ENCODE measurements at places on chromosomes 1 and 21. TPM values are rescaled to one million over a fixed set of nuclear protein-coding genes. Genes with fewer than 3 reads are reported as not detected.

SLC1A7 gene
- not detected for total RNA-seq

EXOC8 gene
- 15.2 TPM for total RNA-seq

SHISA4 gene
- total RNA-seq = 9.8 TPM

STYXL2 gene
- total RNA-seq = 0.82 TPM

ADGRB2 gene
- 25.1 TPM for total RNA-seq

KRTAP21-2 gene
- not detected for total RNA-seq

SRGAP2C gene
- 65.3 TPM for total RNA-seq

GRCh38 chr1:14551386-14551785 lies 47.1 kb upstream of the KAZN start:
- H3K36me3 ChIP-seq = no peaks in the 10 kb centered on the region
- H3K27ac ChIP-seq = no peak overlapping the region
- no peak overlapping the region for H3K4me3 ChIP-seq
- H3K4me1 ChIP-seq = no peaks in the 10 kb centered on the region
- H3K27me3 ChIP-seq = peaks cover 4% of the 10 kb centered on the region
- no peak for DNase-seq

- DNase-seq = no peak
- no peaks in the 10 kb centered on the region for H3K36me3 ChIP-seq
- peaks cover 3% of the 10 kb centered on the region for H3K4me1 ChIP-seq
- no peak overlapping the region for H3K4me3 ChIP-seq
These were observed 35.4 kb downstream of the RSPH1 start for GRCh38 chr21:42460391-42461184.

DNA sequence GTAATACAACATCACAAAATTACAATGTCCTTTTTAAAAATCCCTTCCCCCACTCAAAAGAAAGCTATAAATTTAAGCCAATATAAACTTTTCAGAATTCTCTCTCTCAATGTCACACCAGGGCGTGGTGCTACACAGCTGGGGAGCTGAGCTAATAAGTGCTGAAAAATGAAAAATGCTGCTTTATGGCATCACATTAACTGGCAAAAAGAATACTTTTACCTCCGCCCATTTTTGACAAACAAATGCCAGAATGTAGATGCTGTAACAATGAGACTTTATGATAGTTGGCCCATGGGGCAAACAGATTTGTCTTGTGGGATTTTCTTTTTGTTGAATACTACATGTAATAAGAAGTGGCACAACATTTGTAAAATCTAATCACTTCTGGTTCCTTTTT lies 12.7 kb upstream of the LYPLAL1 start:
- DNase-seq = no peak
- H3K27me3 ChIP-seq = no peaks in the 10 kb centered on the region
- H3K36me3 ChIP-seq = no peaks in the 10 kb centered on the region
- H3K4me3 ChIP-seq = no peak overlapping the region
- H3K4me1 ChIP-seq = no peaks in the 10 kb centered on the region
- no peak overlapping the region for H3K27ac ChIP-seq
